Activated CD4-positive, alpha-beta T cell treated with anti-CD3 and anti-CD28 coated beads, Interleukin-2, Interleukin-4, amounts not matched to agents 100 ng/mL and 50 ng/mL, durations not matched to agents 16 hours and 8 hours (primary cell): ENCODE measurements at places on chromosomes 4 and X.
A peak's percentile ranks its signal among the peaks of the same experiment; 100 is the strongest.

GRCh38 chr4:151744614-151745013 is 16.2 kb downstream of the GATB start:
- peak; percentile 20 for DNase-seq

- DNase-seq: no peak
These were observed 67.8 kb downstream of the WFS1 start for GRCh38 chr4:6337331-6337935.

DNA sequence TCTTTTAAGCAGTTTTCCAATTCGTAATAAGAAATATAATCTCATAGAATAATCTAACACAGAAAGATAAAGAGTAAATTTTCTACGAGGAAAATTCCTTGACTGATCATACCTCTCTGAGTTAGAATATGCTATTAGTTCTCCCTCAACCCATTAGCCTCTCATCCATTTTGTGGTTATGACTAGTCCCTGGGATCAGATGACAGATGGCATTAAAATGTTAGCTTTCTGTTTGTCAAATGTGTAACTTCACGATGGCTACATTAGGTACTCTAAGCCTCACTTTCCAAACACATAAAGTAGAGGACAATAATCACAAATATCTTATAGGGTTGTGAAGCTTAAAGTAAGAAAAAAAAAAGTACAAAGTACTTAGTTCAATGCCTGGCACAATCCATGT is 112.2 kb downstream of the ZAR1 start:
- DNase-seq: no peak

DNA sequence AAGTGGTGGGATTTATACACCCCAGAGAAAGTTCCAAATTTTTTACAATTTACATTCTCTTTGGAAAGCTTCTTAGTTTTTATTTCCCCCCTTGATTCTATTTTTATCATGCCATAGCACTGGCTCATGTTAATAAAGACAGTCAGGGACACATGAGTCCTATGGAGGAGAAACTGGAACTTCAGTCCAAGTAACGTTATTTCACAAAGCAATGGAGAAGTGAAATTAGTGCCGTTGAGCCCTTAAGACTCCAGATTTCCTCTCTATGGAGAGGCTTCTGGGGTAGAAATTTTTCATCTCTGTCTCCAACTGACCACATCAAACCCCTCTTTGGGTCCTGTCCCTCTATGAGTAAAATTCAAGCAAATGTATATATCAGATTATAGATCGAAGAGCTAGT is 12.8 kb upstream of the TASL start:
- DNase-seq: no peak

DNA sequence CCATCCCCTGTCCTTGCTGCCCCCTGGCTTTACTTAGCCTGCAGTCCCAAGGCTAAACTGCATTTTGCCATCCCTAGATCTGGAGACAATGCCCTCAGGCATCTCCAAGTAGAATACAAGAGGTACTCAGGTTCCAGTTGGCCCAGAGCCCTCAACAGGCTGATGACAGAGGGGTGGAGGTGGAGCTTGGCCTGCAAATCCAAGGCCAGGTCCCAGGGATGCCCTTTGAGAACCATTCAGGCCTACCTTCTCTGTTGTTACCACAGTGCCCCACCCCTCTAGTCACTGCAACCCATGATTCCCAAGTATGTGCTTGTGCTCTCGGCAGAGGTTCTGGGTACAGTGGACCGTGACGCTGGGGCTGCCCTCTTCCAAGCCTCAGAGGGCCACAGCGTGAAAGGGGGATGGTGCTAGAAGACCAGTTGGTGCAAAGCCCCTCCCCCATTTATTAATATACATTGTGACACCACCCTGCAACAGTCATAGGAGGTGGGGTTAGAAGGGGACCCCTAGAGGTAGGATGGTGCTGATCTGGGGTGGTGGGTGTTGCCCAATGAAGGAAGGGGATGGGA is 6.4 kb upstream of the UBA1 start:
- no peak for DNase-seq

DNA sequence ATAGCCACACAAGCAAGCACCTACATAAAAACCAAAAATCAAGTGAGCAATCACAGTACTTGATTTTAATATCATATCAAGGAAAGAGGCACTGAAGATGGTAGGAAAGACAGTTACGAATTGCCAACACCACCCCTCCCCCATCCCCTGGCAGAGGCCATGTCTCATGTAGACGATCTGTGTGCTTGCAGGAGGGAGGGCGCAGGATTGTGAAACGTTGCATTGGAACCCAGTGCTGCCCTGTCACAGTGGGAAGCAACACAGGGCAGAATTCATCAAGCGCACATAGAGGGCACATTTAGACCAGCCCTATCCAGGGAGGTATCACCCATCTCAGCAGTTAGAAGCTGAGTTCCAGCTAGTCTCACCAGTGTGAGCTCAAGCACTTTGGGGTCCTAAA is 359.8 kb downstream of the DMD start:
- no peak for DNase-seq

DNA sequence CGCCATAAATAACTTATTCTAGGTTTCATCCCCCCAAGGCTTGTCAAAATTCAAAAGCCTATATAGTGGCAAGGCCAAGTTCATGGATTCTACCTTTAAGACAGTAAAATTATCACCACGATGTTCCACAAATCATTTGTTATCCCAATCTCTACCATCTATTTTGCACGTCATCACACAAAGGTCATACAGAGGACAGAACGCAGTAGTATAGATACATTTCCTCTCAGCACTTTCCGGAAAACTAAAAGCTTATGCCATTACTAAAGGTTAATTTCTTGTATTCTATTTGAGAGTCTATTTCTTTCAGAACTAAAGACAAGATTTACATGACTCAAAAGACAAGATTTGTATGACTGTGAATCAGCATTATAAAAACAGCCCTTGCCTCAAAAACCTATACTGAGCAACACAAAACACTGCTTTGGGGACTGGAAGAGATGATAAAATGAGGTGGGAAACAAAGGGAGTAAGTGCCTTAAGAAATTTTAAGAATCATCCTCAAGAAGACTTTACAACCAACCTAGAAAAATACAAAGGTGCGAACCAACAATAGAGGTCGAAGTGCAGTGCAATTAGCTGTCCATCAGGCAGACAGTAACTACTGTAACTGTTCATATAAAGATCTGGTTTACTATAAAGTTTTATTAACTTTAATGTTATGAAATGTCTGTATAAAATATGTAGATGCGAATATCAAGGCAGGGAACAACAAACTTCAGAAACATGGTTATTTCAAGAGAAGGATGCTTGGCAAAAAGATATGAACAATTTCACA is 7.6 kb downstream of the UBE2D3 start:
- DNase-seq: peak; percentile 41

GRCh38 chr4:2715426-2715825 is 40.7 kb downstream of the TNIP2 start:
- no peak for DNase-seq

DNA sequence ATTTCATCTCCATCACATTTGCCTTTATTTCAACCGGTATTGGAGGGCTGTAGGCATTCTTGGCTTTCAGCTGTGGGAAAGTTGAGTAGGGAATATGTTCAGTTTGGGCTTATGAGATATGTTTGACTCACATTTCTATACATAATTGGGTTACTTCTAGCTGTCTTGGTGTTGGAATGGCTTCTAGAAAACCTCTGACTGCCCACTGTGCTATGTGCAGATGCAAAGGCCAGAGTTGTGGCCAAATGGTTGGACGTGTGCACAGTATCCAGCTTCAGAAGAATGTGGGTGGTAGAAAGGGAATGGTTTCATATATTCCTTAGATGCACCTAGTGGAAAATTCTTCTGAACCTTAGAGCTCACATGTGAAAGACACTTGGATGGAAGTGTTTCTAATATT is 92.6 kb upstream of the H2AZ1 start:
- DNase-seq: no peak

GRCh38 chr4:113468165-113469022 is 293.1 kb downstream of the CAMK2D start:
- peak; percentile 67 for DNase-seq

GRCh38 chr4:187908731-187909130 is 86.8 kb upstream of the ZFP42 start:
- DNase-seq: no peak

GRCh38 chrX:103063918-103064434 is at the start of gene BEX1:
Gene BEX1 (minus strand): TSS chrX:103064171. CDS start chrX:103063274, 897 bp downstream.
- peak; percentile 1 for DNase-seq

DNA sequence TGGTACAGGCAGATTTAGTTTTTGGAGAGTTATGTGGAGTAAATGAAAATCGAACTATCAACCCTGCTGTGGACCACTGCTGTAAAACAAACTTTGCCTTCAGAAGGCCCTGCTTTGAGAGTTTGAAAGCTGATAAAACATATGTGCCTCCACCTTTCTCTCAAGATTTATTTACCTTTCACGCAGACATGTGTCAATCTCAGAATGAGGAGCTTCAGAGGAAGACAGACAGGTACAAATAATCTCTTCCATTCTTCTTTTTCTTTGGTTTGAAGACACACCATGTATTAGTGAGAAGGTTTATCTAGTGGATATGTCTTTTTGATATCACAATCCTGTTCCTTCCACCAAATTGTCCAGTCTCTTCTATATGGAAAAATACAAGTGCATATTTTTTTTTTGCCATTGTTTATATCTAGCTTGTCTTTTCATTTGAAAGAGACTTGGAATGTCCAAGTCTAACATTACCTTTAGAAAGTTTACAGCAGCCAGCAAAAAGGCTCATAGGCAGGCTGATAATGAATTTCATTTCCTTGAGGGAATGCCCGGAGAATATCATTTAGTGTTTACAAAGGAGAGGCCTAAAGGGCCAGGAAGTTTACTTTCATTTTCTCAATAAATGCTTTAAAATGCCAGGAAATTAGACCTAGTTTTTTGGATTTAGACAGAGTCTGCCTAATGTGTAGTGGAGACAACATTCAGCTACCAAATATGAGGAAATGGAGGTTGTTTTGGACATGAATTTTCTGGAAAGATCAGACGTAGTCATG is 18.6 kb downstream of the AFM start:
- DNase-seq: no peak

GRCh38 chrX:63506320-63506719 is 155.2 kb upstream of the SPIN4 start:
- peak; percentile 6 for DNase-seq

- no peak for DNase-seq
These were observed 4.2 kb upstream of the JCHAIN start for GRCh38 chr4:70670332-70671014.

GRCh38 chr4:98612318-98613250 is 45.8 kb downstream of the TSPAN5 start:
- DNase-seq: no peak

DNA sequence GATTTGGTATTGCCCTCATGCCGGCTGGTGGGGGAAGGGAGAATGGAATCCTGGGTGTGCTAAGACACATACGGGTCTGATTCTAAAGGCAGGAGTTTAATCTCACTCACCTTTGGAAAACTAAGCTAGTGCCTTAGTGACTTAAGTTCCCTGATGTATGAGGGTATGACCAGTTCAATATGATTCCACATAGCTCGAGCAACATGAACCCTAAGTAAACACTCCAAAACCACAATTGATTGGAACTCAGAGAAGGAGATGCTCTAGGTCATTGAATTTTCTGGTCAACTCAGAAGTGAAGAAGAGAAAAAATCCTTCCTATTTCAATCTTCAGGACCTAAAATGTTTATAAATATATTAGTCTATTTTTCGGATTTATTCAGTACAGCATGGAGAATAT is 420.1 kb upstream of the INTU start:
- DNase-seq: no peak

- no peak for DNase-seq
These were observed 14.0 kb upstream of the GLOD5 start for GRCh38 chrX:48747415-48748016.

- no peak for DNase-seq
These were observed 135.3 kb downstream of the ZNF518B start for GRCh38 chr4:10321931-10322330.

GRCh38 chrX:48576108-48576507 is 1.8 kb downstream of the RBM3 start:
- no peak for DNase-seq

- peak; percentile 3 for DNase-seq
These were observed 81.7 kb downstream of the ALPK1 start for GRCh38 chr4:112378858-112379257.

DNA sequence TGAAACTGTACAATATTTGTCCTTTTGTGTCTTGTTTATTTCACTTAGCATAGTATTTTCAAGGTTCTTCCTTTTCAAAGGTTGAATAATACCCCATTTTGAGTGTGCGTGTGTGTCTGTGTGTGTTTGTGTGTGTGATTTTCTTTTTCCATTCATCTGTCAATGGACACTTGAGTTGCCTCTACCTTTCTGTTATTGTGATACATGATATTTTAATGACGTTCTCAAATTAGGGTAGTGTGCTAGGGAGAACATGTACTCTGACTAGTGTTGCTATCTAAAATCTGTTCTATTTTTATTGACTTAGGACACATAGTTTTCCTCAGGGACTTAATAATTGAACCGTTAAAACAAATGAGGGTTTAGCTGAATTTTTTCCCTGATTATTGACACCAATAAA is 9.9 kb downstream of the MMRN1 start:
- DNase-seq: no peak

- no peak for DNase-seq
These were observed 321.3 kb downstream of the PTTG2 start for GRCh38 chr4:38281371-38282071.

DNA sequence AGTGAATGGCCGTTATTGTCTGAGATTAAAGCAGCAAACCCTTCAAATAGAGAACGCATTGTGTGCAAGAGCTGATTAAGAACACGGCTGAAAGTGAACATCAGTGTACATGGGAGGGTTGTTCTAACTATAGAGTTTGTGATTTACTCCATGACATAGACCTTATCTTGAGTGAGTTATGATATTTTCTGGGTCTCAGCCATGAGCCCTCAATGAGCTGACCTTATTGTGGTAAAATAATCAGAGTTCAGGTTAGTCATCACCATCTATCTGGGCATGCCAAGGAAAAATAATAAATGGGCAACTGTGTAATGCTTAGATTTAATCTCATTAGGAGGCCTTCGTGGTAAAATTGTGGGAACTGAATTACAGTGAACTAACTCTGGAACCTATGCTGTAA is 33.2 kb upstream of the CLDN24 start:
- DNase-seq: no peak

GRCh38 chrX:151754047-151754429 is 19.5 kb downstream of the CNGA2 start:
- no peak for DNase-seq

GRCh38 chrX:154476821-154477220 is 2.3 kb downstream of the LAGE3 start:
- no peak for DNase-seq

DNA sequence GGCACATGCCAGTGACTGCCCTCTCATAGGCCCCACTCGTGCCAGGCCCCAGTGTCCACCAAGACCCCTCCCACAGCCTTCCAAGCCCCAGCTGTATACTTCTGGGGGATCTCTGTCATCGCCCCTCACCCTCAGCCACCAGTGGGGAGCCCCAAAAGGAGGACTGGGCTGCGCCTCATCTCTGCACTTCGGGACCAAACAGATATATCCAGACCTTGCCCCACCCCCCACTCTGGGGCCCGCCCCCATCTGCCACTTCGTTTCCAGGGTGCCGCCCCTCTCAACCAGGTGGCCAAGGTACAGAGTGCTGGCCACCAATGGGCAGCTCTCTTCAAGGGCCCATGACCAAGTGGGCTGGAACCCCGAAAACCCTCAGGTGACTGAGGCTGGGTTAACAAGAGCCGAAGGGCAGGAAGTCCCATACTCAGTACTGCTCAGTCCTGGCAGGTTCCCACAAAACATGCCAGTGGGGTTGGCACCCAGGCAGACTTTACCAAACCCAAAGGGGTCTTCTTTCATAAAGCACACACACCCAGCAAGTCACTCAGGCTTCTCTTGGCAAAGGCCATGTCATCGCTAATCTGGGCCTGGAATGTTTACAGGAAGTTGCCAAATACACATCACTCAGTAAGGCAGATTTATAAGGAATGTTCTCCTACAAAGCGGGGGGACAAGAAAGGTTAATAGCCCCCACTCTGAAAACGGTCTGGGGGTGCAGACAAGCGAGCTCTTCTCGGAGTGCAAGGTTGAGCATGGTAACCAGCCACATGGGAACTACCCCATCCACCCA is 4.4 kb downstream of the ZFYVE28 start:
- DNase-seq: peak; percentile 39
